ENCODE measurements at places on chromosomes 2 and 18.

GRCh38 chr2:236768393-236769140 lies 198.9 kb downstream of the ACKR3 start:
- DNase-seq = no peak

DNA sequence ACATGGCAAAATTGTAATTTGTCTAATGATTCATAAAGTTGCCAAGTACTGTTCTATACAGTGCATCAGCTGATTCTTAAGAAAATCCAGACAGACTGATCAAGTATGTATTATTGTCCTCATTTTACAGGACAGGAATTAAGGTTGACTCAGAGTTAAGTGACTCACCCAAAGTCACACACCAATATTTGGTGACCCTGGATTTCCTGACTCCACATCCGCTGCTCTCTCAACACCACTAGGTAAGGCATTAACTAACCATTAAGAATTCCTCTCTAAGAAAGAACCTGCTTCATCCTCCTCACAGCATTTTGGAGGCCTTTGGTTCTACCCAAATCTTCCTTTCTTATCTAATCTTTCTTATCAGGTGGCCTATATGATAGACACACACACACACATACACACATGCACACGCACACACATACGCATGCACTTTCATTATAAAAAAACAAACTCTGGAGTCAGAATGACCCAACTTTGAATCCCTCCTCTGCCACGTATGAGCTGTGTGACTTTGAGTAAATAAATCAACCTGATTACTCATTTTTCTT lies 150.8 kb downstream of the ANKRD44 start:
- no peak for DNase-seq

- no peak for DNase-seq
Observed at GRCh38 chr2:177579486-177580036, 187.0 kb downstream of the AGPS start.

- DNase-seq = no peak
Observed at GRCh38 chr2:43749583-43749982, 24.3 kb upstream of the DYNC2LI1 start.

DNA sequence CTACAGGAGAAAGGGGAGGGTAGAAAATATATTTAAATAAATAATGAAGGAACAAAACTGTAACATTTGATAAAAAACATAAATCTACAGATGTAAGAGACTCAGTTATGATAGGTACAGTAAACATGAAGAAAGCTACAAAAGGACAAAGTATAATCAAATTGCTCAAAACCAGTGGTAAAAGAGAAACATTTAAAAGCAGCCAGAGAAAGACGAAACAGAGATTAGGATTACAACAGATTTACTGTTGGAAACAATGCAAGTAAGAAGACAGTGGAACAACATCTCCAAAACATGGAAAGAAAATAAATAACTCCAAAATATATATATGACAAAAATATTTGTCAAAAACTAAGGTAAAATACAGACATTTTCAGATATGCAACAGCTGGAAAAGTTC lies 307.7 kb upstream of the REV1 start:
- no peak for DNase-seq

- no peak for DNase-seq
Observed at GRCh38 chr2:213129311-213129710, 22.1 kb downstream of the IKZF2 start.

- DNase-seq = no peak
Observed at GRCh38 chr18:9091066-9091476, 11.4 kb upstream of the NDUFV2 start.

DNA sequence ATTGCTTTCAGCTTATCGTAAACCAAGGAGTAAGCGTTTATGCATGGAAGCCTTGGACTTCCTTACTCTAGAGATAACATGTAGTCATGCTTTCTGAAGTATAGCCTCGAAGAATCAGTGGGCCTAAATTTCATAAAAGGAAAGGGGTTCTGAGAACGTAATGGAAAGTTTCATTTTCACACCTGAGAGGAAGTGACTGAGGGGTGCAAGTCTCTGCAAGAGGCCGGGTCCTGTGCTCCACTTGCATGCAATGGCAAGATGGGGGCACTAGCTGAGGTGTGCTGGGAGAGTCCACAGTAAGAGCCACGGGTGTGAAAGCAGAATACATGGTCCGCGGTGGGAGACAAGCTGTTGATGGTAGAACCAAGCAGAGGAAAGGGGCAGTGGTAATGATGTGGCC lies 36.5 kb upstream of the C1D start:
- no peak for DNase-seq

Measured in NCI-H2029 treated with DMSO at 0.1 percent for 48 hours (cell line).